Astrocyte (in vitro differentiated cells and primary cell): ENCODE measurements at places on chromosomes 7 and 10. TPM values are rescaled to one million over a fixed set of nuclear protein-coding genes. Genes with fewer than 3 reads are reported as not detected.

DNA sequence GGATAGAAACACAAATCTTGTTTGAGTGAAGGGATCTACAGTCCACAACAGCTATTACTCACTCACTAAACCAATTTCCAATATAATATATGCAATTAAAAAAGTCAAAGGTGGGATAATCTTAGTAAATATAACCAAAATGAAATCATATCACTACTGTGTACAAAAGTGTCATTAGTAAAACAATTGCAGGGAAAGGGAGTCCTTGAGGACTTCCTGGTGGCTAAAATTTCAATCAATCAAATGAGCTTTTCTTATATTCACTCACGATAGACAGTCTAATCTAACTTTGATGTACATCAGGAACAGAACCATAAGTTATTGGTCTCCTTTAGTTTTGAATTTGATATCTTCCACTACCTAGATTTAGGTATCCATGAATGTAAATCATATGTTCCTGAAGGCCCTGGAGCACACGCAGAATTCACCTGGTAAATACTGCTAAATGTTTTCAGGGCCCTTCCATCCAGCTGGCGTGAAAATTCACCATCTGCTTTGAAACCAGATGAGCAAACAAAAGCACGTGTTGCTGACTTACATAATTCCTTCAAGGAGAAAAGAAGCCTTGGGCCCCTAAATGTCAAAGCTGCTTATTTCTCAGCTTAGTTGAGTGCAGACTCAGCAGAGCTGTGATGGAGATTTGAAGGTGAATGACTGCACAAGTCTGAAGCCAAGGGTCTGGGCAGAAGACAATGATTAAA, 159.3 kb upstream of the TMEM196 start:
- DNase-seq: no peak

DNA sequence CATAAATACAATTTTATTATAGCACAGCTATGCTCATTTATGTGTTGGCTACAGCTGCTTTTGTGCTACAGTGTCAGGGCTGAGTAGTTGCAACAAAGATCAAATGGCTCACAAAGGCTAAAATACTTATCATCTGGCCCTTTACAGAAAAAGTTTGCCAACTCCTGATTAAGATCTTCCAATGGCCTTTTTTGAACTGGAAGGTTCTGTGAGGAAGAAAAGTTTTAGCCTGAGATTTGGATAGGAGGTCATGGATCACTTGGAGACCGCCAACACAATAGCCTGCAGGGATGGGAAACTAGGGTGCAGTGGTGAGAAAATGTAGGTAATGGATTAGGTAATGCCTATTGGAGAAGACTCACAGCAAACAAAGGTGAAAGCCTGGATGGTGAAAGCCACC, 169.8 kb downstream of the NOC3L start:
- DNase-seq: peak; percentile 28

SFTPA1 gene
- total RNA-seq: not detected in 2 replicates

CUTC gene
- 10.3 and 11.6 TPM in 2 replicates for total RNA-seq

CYP2C19 gene
- not detected in 2 replicates for total RNA-seq

GIMAP6 gene
- not detected in 2 replicates for total RNA-seq

KEL gene
- 0.96 TPM in 1 of 2 replicates, not detected in the other for total RNA-seq

- DNase-seq: no peak
These were observed 118.3 kb upstream of the KMT2E start for GRCh38 chr7:104895522-104896236.

DNA sequence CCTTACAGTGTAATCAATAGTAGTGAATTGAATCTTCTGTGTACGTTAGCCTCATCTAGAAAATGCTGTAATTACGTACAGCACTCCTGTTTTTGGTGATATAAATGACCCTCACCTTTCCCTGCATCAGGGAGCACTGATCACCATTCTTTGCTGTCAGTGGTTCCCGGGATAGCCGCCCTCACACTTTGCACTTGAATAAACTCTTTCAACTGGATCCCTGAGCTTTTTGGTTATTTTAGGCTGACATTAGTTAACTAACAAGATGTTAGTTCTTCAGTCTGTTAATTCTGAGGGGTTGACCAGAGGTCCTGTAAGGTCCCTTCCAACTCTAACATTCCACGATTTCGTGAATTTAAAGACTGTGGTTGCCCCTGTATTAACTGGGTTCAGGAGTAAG, 23.4 kb upstream of the ZC3HAV1 start:
- no peak for DNase-seq
